ENCODE measurements at places on chromosomes 2 and 18. TPM values are rescaled to one million over a fixed set of nuclear protein-coding genes. Genes with fewer than 3 reads are reported as not detected.

LHCGR gene
- polyA plus RNA-seq, result 0.26 TPM

GRCh38 chr2:96315400-96316071, 9.6 kb upstream of the ITPRIPL1 start:
- no peak for DNase-seq

- no peak for DNase-seq
Measured at GRCh38 chr2:201327678-201328077, 29.5 kb downstream of the FLACC1 start.

OR6B2 gene
- polyA plus RNA-seq, result not detected

- no peak for DNase-seq
Measured at GRCh38 chr2:98773907-98774306, 43.0 kb upstream of the MGAT4A start.

GRCh38 chr2:85266146-85267041, 61.4 kb downstream of the TGOLN2 start:
- DNase-seq, result no peak

- no peak for DNase-seq
Measured at GRCh38 chr18:44686156-44686555, 5.5 kb downstream of the SETBP1 start.

DYNC1I2 gene
- 194 TPM for polyA plus RNA-seq

- DNase-seq, result peak; percentile 14
Measured at GRCh38 chr2:137838255-137839092, 125.8 kb upstream of the HNMT start.

CXCR1 gene
- polyA plus RNA-seq, result 0.08 TPM

GRCh38 chr2:64615192-64615763, 38.4 kb downstream of the SERTAD2 start:
- no peak for DNase-seq

Measured in right renal pelvis (tissue), 4 donors.